Endothelial cell of umbilical vein (primary cell): ENCODE measurements at places on chromosomes 7 and 10. TPM values are rescaled to one million over a fixed set of nuclear protein-coding genes. Genes with fewer than 3 reads are reported as not detected.

TEX47 gene
- total RNA-seq, result not detected in 2 replicates

DRGX gene
- total RNA-seq, result not detected in 2 replicates

GSAP gene
- 2.4 and 5.8 TPM in 2 replicates for total RNA-seq

ARPC1B gene
- 232 and 294 TPM in 2 replicates for total RNA-seq

SH2B2 gene
- 0.25 and 0.73 TPM in 2 replicates for total RNA-seq

CALN1 gene
- total RNA-seq, result not detected in 2 replicates
